ENCODE measurements at places on chromosomes 5 and 9.

DNA sequence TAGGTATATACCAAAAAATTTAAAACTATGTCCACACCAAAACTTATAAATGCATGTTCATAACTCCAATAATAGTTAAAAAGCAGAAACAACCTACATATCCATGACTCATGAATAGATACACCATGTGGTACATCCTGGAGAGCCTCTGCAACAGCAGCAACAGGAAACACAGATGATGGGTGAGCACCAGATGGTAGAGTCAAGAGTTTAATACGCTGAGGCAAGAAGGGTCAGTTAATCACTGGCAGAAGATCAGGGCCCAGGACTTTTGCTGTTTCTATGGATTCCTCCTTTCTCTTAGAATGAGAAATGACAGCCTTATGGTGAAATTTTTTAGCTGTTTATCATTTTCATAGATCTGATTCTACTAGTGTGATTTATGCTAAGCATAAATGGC lies 351.8 kb upstream of the ADAMTSL1 start:
- DNase-seq: no peak

- DNase-seq: no peak
Observed at GRCh38 chr5:53032188-53032587, 43.0 kb downstream of the ITGA2 start.

DNA sequence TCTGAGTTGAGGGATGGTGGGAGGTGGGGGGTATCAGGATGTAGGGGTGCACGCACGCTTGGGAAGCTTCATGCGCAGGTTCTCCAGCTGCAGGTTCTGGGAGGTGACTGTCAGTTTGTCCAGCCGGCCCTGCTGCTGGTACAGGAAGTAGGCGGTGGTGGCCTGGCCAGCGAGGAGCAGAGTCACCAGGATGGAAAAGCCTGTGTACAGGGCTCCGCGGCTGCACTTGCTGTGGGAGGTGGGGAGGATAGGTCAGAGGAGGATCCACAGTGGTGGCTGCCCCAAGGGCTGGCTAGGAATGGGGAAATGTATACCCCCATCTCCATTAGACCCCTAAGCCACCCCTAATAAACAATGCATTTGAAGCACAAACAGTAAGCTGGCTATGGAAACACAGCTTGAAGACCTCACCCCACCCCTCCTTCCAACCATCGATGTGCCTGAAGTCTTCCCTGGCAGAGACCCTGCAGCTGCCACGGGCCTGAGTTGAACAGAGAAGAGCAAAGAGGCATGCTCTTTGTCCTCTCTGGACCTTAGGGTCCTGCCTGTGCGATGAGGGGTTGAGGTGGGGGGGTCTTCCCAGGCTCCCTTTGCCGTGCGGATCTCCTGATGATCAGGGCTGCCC lies 5.5 kb downstream of the CD74 start:
- no peak for DNase-seq

GRCh38 chr5:122736086-122736845 lies 38.6 kb upstream of the SNX2 start:
- DNase-seq: no peak

GRCh38 chr5:147547730-147548129 lies 37.9 kb upstream of the DPYSL3 start:
- DNase-seq: no peak
